ENCODE measurements at places on chromosomes 2 and 18.
A peak's percentile ranks its signal among the peaks of the same experiment; 100 is the strongest.

DNA sequence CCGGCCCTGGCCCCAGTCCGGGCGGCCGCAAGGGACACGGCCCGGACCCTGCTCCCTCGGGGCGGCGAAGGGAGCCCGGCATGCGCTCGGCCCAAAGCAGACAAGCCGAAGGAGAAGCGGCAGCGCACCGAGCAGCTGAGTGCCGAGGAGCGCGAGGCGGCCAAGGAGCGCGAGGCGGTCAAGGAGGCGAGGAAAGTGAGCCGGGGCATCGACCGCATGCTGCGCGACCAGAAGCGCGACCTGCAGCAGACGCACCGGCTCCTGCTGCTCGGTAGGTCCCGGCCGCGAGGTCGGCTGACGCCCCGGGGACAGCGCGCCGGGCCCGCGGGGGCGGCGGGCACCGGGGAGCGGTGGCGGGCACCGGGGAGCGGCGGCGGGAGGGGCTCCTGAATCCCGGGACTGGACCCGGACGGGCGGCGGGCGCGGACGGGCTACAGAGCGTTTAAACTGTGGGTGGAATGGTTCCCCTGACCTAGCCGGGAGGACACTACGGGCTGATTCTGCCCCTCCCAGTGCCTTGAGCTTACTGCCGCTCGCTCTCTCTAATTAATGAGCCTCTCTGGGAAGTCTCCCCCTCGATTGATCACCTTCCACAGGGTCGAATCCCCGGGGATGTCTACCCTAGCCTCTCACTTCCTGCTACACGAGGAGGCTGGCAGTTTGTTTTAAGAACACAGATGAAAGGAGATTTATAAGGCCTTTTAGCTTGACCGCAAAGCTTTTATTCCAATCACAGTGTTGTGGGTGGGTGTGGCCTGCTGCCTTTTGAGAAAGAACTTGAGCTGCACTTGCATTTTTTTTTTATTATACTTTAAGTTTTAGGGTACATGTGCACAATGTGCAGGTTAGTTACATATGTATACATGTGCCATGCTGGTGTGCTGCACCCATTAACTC, 853 bp downstream of the GNAL start:
- no peak for DNase-seq

GRCh38 chr2:226080334-226080733, 680.8 kb downstream of the NYAP2 start:
- DNase-seq: no peak

- no peak for DNase-seq
Observed at GRCh38 chr2:60540074-60540473, 13.4 kb downstream of the BCL11A start.

DNA sequence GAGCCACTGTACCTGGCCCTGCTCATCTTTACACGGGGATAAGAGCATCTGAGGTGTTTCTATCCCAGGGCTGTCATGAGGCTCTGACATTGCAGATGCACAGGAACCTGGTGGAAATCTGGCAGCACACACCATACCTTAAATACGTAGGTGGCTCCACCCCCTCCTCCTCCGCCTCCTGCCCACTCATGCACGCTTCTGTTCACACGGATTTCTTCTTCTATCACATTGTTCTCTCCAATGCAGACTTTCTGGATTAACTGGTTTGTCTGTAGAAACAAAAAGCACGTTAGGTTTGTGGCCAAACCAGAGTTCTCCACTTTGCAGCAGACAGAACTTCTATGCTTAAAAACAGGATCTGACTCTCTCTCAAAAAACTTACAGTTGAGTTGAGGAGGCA, 118.2 kb downstream of the CLIP4 start:
- no peak for DNase-seq

GRCh38 chr2:147373800-147374422, 470.9 kb upstream of the ACVR2A start:
- DNase-seq: no peak

DNA sequence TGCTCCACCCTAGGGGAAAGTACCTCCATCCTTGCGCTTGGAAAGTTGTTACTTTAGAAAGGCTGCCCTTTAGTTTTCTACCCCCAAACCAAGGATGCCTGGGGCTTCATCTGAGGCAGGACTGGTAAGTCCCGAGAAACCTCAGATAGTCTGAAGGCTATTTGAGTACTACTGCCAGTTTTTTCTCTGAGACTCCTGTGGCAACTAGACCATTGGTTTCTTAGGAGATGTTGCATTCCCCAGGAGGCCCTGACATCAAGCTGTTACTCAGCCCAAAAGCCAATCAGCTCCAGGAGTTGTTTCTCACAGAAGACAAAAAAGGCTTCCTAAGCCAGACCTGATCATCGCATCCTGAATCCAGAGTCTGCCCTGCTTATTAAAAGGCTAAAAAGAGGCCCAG, 67.2 kb downstream of the COLEC12 start:
- no peak for DNase-seq

- no peak for DNase-seq
Observed at GRCh38 chr18:45161850-45162249, 453.4 kb upstream of the SLC14A2 start.

DNA sequence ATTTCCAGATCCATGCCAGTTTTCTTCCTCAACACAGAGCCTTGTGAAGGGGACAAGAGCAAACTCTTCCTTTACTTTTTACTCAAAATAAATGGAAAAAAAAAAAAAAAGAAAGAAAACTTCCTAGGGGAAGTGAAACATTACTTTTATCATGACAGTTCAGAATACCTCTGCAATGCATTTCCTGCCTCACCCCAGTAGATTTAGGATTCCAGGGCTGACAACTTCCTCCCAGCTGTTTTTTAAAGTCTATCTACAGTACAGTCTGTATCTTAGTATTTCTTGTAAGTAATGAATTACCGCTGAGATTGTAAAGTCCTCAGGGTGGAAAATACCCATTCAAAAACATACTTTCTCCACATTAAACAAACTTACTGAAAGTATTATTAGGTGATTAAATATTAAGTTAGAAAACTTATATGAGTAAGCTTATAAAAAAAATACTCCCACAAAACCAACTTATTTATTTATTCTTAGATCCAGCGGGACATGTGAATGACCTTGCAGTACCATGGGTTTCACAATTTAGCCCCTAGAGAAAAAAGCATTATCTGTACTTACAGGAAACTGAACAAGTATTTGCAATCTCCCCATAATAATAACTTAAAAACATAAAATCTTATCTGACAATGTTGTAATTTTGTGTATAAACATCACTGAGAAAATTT, 117.7 kb downstream of the RBMS1 start:
- no peak for DNase-seq

GRCh38 chr2:236012155-236012554, 156.0 kb downstream of the GBX2 start:
- no peak for DNase-seq

DNA sequence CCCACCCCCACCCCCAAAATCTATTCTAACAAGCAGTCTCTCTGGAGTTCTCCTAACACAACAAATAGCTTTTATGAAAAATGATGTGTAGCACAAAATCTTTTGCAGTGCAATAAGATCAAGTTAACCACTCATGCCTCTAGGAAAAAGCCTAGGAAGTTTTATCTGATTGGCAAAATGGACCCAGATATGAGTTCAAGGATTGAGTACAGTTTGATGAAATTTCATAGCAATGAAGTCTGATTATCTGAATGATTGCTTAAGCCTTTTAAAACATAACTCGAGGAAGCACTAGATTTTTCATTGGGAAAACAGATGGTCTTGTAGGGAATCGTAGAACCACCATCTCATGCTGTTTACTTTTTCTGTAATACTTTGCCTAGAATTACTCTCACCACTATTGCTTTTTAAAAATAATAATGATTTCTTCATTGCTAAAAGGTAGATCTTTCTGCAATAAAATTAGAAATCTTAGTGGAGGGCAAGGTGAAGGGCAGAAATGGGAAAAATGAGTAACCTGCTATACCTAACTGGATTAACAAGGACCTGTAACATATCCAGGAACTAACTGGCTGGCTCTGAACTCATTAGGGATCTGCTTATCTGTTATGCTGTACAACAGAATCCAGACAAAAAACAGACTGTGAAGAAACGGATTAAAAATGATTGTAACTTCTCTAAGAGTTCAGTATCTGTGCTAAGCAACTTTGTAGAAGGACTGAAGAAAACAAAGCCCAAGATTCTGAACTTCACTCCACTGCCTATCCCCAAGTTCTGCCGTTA, 73.7 kb upstream of the ETAA1 start:
- DNase-seq: no peak

DNA sequence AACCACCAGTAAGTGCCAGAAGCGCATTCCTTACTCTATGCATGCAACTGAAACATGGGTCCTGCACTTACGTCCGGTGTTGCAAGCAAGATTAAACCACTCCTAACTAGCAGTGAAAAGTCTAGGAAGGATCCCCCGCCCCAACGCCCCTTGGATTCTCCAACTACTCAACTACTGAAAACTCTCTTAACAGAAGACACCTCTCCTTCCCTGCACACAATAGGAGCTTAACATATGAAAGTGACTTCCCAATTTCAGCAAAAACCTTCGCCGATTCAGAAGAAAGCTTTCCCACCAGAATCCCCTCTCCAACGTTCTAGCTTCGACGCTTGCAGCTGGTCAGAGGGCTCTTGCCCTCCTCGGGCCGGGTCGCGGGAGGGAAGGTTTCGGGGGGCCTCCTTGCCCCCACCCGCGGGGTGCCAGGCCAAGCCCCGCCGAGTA, 578 bp downstream of the IWS1 start:
- DNase-seq: peak; percentile 35

DNA sequence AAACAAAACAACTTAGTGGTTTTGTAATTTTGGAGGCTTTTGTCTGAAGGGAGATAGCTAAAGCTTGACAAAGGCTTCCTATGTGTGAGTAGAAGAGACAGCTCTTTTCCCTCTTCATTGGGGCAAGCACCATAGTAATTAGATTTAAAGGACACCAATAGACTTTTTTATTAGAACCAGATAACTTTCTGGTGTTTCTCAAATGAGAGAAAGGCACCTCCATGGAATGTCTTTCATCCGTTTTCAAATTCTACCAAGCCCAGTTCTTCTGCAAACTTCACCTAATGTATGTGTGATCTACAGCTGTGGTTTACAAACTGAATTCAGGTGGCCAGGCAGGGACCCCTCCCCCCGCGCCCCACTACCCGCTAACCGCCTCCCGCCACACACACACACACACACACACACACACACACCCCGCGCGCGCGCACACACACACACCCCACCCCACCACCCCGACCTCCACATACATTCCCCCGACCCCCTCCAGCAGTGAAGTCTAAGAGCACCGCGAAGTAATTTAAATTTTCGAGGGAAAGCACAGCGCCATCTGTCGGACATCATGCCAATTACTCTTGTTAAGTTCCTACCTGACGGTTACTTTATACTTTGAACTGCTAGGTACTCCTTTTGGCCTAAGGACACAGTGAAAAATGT, 31.6 kb upstream of the PPP1R1C start:
- peak; percentile 70 for DNase-seq

DNA sequence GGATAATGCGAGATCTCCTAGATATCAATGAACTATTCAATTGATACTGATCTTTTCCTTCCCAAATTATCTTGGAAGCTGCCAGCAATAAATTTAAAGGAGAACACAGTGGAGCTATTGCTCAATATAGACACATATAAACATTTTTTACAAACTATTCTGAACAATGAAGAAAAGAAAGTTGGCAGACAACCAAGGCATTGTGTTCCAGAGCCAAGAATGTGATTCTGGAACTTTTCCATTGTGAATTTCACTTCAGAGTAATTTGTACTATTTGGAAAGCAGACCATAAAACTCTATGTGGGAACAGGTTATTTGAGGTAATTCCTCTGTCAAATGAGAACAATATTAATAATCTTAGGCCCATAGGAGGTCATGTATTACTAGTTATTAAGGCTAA, 588.2 kb downstream of the IRS1 start:
- DNase-seq: no peak

DNA sequence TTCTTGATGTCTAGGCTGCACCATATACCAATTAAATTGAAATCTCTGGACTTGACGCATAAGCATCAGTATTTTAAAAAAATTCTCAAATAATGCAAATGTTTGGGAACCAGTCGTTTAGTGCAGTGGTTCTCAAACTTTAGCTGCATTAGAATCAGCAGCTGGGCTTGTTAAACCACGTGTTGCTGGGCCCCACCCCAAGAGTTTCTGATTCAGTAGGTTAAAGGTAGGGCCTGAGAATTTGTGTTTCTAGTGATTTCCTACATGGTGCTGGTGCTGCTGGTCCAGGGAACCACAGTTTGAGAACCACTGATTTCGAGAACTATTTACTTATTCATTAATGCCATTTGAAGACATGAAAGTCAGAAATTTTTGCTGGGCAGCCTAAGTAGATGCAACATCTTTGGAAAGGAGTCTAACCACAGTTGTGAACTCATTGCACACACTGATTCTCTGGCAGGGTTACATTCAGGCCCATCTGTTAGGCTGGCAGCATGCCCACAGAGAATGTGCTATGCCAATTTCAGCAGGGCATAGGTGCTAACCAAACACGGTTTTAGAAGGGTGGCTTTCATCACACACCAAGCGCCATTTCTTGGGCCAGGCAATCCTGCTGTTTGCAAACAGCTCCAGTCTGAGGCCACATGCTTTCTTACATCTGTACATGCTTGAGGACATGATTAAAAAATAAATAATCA, 26.4 kb upstream of the ATP5MC3 start:
- DNase-seq: no peak

DNA sequence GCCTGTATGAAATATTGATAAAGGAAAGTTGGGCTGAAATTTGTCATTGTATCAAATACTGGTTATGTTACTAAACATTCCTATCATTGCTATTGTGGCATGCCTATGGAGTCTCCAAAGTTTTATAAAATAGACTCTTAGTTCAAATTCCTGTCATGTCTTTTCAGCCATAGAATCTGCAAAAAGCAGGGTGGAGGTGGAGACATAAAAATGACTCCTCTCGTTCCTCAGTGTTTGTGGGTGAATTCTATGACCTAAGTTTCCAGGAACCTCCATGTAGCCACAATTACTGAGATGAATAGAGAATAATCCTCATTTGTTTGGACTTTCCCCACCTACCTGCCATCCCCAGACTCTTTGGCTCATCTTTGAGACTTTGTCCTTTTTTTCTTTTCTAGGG, 326.3 kb upstream of the ETAA1 start:
- DNase-seq: no peak

DNA sequence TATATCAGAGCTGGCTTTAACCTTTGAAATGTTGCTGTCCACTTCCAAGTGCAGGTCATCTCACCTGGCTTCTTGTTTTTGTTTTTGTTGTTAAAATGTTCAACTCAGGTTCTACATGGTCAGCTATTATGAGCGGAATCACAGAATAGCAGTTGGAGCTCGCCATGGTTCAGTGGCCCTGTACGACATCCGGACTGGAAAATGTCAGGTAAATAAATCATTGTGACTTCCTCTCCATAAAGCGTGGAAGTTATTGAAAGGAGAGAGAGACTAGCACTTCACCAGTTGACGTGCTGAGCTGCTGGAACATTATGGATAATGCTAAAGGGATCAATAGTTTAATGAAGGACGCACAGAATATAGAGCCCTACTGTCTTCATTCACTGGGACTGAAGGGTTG, 184.6 kb upstream of the BOD1L2 start:
- DNase-seq: no peak

DNA sequence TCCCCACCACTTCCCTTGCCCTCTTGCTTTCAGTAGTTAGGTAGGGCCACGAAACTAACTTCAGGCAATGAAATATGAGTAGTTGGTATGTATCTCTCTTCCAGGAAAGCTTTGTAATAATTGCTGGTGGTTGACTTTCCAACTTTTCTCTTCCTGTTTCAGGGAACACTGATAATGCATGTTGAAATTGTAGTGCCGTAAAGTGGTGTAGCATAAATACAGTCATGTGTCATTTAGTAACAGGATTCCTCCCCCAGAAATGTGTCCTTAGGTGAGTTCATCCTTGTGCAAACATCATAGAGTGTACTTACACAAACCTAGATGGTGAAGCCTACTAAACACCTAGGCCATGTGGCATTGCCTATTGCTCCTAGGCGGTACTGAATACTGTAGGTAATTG, 429.2 kb downstream of the PID1 start:
- no peak for DNase-seq

Measured in activated T-cell treated with anti-CD3 and anti-CD28 coated beads, Interleukin-2, amount 50 U/mL, for 48 hours (primary cell).